ENCODE measurements at places on chromosomes 12 and 14.

DNA sequence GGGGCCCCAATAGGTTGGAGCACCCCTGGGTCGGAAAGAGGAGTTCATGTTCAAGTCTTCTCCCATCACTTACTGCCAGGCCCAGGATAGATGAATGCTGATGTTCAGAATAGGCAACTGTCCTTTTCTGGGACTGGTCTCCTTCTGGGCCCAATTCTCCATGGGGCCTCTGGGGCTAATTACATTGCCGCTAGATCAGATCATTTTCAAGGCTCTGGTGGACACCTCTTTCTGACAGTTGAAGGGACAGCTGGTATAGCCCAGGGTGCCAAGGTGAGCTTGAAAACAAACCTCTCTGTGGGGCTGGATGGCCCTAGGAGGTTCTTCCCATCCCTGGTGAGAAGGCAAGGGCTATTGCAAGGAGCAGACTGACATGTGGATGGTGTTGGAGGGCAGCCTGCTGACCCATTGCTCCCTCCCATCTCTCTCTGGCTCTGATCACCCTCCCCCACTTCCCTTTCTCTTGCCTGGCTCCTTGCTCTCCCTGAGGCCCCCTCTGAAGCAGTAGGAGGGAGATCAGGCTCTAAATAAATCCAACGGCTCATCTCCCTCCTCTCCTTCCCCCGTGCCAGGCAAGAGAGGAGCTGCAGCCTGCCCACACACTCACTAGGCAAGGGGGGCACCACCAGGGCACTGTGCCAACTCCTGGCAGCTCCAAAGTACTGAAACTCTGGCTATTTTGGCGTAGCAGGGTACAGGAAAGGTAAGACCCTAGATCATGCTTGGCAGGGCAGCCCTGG, 1.9 kb downstream of the CACNB3 start:
- DNase-seq = no peak

GRCh38 chr12:117119592-117120198, 20.5 kb upstream of the TESC start:
- no peak for DNase-seq

DNA sequence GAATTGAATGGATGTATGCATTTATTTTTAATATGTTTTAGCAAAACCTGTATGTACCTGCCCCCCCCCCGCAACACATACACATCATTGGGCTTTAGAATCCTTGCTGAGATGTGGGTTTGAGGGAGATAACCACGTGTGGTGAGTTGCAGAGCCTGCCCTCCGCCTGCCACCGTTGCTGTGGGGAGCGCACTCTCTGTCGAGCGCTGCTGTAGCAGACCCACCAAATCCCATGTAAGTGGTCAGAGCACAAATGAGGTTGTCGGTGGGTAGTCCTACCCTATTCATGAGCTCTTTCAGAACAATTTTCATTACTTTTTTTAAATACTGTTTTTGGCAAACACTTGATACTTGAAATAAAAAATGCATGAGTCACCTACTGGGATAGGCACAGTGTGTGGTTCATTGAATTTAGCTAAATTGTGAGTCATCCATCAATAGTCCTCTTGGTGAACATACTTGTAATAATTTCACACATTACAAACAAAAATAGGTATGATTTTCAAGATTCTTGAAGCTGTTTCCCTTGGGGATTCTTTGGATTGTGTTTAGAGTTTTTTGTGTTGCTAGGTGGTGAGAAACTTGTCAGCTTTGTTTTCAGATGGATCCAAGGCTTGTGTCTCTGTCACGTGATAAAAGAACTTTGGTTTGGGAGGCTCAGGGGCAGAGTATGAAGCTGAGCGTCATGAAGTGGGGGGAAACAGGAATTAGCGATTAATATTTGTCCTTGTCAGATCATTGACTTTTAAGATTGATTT, 107.6 kb downstream of the PTCSC3 start:
- DNase-seq = peak; percentile 85

DNA sequence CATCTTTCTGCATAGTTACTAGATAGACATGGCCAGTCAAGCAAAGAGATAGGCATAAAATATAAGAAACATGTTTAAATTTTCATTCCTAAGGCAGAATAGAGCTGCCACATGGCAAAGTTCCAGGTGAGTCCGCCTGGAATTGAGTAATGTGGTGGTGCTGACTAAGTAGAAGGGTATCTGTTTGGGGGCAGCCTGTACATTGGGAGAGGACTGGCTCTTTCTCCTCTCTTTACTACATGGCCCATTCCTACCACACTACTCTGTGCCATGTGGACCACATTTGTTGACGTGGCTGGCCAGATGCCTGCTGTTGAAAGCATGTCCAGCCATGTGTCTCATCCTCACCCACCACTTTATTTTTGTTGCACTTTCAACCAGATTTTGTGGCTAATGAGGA, 354.0 kb downstream of the ETNK1 start:
- DNase-seq = peak; percentile 94

GRCh38 chr14:58815794-58816193, 178.0 kb downstream of the DACT1 start:
- DNase-seq = no peak

GRCh38 chr14:42488965-42489364, 882.3 kb downstream of the LRFN5 start:
- DNase-seq = no peak

- no peak for DNase-seq
These were observed 860.0 kb downstream of the RPS29 start for GRCh38 chr14:48726080-48726642.

- DNase-seq = no peak
These were observed 776 bp upstream of the CHMP4A start for GRCh38 chr14:24213866-24214662.

DNA sequence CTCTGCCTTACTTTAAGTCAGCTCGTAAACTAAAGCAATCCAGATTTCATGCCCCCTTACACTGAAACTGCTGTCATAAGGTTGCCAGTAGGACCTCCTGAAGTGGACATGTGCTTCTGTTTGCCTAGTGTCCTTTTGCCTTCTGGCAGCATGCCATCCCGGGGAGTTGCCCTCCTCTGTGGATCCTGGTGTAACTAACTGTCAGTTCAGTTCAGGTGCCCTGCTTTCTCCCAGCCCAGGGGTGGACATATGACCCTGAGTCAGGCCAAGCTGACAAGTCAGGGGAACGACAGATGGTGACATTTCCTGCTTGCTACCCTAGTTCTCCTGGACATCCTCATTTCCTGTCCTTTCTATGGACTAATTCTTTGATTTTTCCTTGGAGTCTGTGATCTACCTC, 25.6 kb downstream of the AKAP6 start:
- no peak for DNase-seq

- DNase-seq = no peak
These were observed 22.8 kb downstream of the CRACR2A start for GRCh38 chr12:3730111-3730510.

- no peak for DNase-seq
These were observed 51.8 kb downstream of the PPP1R36 start for GRCh38 chr14:64601571-64601970.

- no peak for DNase-seq
These were observed 321.2 kb upstream of the FAR2 start for GRCh38 chr12:28827861-28828260.

GRCh38 chr12:100375038-100375735, 18.3 kb downstream of the SLC17A8 start:
- DNase-seq = no peak

GRCh38 chr12:3129301-3130056, 52.3 kb downstream of the TSPAN9 start:
- peak; percentile 45 for DNase-seq

DNA sequence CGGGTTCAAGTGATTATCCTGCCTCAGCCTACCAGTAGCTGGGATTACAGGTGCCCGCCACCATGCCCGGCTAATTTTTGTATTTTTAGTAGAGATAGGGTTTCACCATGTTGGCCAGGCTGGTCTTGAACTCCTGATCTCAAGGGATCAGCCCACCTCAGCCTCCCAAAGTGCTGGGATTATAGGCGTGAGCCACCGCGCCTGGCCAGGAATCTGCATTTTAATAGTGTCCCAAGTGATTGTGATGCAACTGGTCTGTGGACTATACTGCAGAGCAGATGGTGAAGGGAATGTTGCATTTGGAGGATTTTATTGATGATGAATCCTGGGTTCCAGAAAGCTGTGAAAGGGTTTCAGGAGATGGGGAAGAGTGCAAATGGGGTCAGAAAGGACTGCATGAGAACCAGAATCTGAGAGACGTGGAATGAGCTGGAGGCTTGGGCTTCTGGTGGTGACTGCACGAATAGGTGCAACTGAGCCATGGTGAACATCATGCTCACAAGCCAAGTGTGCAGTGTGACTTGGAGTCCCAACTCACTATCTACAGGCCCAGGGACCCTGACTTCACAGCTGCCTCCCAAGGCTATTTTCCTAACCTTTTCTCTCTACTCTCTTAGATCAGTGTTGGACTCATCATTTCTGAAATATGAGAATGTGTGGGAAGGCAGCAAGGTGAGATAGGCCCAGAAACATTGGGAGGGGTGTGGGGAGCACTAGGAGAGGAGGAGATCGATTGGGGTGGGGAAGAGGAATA, 4.5 kb downstream of the RPS26 start:
- DNase-seq = no peak

DNA sequence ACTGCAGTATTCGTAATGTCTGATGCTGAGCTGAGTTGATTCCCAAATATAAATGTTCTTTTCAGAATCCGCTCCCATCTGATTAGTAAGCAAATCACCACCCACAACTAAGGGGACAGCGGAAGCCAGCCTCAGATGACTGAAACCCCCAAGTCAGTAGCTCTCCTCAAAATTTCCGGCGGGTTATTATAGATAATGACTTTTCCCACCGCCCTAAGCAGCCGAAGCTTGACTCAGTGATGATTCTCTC, 469 bp upstream of the LRFN5 start:
- no peak for DNase-seq

- peak; percentile 72 for DNase-seq
These were observed 36.0 kb upstream of the GLIPR1 start for GRCh38 chr12:75444429-75445136.

- DNase-seq = no peak
These were observed 535.7 kb upstream of the FBXO33 start for GRCh38 chr14:39967885-39968284.

DNA sequence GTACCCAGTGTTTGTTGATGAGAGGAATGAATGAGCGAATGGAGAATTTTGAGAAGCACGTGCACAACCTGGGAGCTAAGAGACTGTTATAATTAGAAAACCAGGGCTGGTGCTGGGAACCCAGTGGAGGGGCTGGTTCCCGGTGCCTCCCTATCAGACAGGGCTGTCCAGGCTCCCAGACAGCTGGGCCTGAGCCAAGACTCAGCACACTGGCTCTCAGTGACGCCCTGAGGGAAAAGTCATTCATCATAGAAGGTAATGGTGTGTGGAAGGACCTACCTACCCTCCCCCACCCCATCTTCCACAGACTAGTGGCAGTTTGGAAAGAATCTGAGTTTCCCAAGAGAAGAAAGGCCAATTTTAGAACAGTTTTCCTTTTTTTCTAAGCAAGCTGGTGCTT, 34.7 kb downstream of the KCNA5 start:
- no peak for DNase-seq

- no peak for DNase-seq
These were observed 1.2 kb downstream of the SSTR1 start for GRCh38 chr14:38208618-38209562.

GRCh38 chr12:119819322-119819721, 57.8 kb downstream of the CIT start:
- DNase-seq = no peak

DNA sequence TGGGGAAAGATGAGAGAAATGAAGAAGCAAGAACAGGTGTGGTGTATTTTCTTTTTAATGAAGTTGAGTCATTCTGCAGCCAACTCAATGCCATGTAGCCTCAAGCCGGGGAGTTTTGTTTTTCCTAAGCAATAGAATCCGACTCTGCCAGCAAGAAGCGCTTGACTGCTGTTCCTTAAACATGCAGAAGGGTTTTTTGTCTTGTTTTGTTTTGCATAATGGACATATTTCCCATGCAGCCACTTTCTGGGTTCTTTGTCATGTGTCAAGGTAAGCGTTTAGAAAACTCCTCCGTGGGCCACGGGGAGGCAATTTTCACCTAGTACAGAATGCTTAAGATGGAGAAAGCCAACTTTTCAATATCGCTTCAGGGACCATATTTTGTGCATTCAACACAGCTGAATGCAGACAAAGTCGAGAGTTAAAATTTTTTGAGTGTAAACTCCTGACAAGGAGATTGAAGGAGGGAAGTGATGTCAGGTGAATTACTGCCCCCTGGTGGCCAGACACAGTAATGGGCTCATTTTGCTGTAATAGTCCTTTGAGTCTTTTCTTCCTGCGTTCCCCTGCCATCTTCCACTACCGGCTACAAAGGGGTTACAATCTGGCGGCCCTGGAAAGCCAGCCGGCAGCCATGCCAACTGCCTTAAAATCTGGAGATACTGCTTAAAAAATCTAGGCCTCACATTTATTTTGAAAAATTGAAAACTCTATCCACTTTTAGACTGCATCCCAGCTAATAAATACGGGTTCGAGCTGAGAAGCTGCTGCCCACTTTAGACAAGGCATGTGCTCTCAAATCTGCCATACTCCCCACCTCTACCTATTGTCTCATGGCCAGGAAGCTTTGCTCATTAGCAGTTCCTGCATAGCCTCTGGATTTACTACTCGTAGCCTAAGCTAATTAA, 3.2 kb upstream of the FICD start:
- DNase-seq = peak; percentile 63

- peak; percentile 39 for DNase-seq
These were observed 293.0 kb upstream of the NAV3 start for GRCh38 chr12:77537663-77538062.

GRCh38 chr12:3727877-3728632, 24.9 kb downstream of the CRACR2A start:
- DNase-seq = no peak

GRCh38 chr12:124007826-124008570, 35.0 kb downstream of the ZNF664 start:
- peak; percentile 23 for DNase-seq

DNA sequence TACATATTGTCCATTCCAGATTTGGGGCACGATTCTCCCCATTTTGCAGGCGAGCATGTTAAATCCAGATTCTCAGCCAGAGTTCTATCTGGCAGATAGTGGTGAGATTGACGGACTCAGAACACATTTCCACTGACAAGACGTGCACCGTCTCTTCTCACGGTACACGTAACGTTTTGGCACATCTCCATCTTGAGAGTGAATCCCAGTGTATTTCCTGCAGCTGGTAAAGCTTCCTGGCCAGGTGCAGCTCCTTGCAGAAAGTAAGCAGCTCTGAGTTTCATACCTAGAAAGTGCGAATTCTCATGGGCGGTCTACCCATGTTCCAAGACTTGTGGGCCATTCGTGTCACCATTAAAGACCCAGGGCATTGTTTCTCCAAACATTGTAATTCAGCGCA, 102.6 kb downstream of the TSPAN9 start:
- no peak for DNase-seq

DNA sequence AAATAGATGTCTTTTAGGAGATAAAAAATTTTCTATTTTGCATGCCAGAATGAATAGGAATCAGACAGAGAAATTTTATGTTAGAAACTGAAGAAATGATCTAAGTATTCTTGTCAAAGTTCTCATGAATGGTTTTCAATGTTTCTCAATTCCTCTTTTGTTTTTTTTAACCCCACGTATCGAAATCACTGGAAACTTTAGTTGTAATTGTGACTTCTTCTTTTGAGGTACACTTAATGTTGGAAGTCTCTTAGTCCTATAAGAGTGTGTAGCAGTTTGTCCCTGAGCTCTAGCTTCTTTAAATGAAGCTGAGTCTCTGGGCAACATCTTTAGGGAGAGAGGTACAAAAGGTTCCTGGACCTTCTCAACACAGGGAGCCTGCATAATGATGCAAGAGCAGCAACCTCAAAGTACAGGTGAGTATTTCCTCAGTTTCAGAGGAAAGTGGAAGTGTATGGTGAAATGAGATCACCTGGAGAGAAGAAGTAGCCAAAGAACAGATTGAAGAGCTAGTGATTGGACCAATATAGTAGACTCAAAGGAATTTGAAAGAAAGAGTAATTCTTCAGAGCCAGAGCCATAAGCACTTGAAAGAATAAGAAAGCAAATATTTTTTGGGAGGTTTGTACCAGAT, at the start of gene CLEC6A:
Gene CLEC6A (plus strand): TSS at position 236 of the 634 bp plus-strand sequence. CDS start 150 bp downstream, at position 386.
- no peak for DNase-seq

Measured in bronchial epithelial cell (primary cell).